ENCODE measurements at places on chromosomes 2 and 18. TPM values are rescaled to one million over a fixed set of nuclear protein-coding genes. Genes with fewer than 3 reads are reported as not detected.

AFF3 gene
- 0.09 TPM for total RNA-seq

KCNJ13 gene
- total RNA-seq, result not detected

GRCh38 chr2:136381722-136382633, 264.0 kb upstream of the CXCR4 start:
- peak overlapping the region; percentile 31 for H3K4me3 ChIP-seq
- peaks cover 1% of the 10 kb centered on the region for H3K36me3 ChIP-seq
- peak; percentile 94 for DNase-seq
- peak overlapping the region; percentile 85 for H3K27ac ChIP-seq

GRCh38 chr2:217756375-217757107, 246.3 kb downstream of the TNS1 start:
- H3K27ac ChIP-seq, result no peak overlapping the region
- no peaks in the 10 kb centered on the region for H3K27me3 ChIP-seq
- DNase-seq, result peak; percentile 72
- peaks cover 22% of the 10 kb centered on the region for H3K4me1 ChIP-seq
- H3K36me3 ChIP-seq, result peaks cover 2% of the 10 kb centered on the region

DNA sequence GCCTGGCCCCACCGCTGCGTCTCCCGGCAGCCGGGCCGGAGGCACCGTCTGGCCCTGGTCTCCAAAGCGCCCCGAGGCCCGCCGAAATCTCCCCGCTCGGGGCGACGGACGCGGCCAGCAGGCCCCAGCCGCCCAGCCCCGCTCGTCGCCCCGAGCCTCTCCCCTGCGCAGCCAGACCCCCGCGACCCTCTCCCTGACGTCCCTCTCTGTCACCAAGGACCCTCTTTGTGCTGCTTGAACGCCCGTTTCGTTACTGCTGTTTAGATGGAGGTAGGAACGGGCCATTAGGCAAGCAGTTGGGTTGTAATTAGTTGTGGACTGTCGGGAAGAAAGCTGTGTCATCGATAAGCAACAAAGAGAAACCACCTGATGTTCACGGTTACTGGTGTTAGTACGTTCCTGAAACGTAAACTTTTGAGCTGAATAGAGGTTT, 686 bp downstream of the UBXN4 start:
- H3K27me3 ChIP-seq, result no peaks in the 10 kb centered on the region
- H3K27ac ChIP-seq, result peak overlapping the region; percentile 99
- H3K36me3 ChIP-seq, result peaks cover 26% of the 10 kb centered on the region
- peak overlapping the region; percentile 89 for H3K4me3 ChIP-seq
- H3K4me1 ChIP-seq, result peaks cover 32% of the 10 kb centered on the region

GRCh38 chr2:7745369-7745768, 828.2 kb downstream of the RNF144A start:
- H3K27me3 ChIP-seq, result no peaks in the 10 kb centered on the region
- peaks cover 79% of the 10 kb centered on the region for H3K36me3 ChIP-seq
- H3K27ac ChIP-seq, result peak overlapping the region; percentile 80

GRCh38 chr2:138742441-138743057, 37.6 kb downstream of the NXPH2 start:
- DNase-seq, result no peak
- no peaks in the 10 kb centered on the region for H3K27me3 ChIP-seq
- no peak overlapping the region for H3K27ac ChIP-seq
- no peak overlapping the region for H3K4me3 ChIP-seq
- H3K4me1 ChIP-seq, result no peaks in the 10 kb centered on the region
- H3K36me3 ChIP-seq, result no peaks in the 10 kb centered on the region

- no peak for DNase-seq
- H3K4me1 ChIP-seq, result peaks cover 34% of the 10 kb centered on the region
- peaks cover 48% of the 10 kb centered on the region for H3K27me3 ChIP-seq
- H3K36me3 ChIP-seq, result peaks cover 4% of the 10 kb centered on the region
These were observed 81.9 kb downstream of the MOGAT1 start for GRCh38 chr2:222753251-222753824.

- peaks cover 5% of the 10 kb centered on the region for H3K27me3 ChIP-seq
- no peak overlapping the region for H3K4me3 ChIP-seq
- DNase-seq, result no peak
- H3K27ac ChIP-seq, result no peak overlapping the region
These were observed 244.7 kb upstream of the HS6ST1 start for GRCh38 chr2:128563348-128563687.

DNA sequence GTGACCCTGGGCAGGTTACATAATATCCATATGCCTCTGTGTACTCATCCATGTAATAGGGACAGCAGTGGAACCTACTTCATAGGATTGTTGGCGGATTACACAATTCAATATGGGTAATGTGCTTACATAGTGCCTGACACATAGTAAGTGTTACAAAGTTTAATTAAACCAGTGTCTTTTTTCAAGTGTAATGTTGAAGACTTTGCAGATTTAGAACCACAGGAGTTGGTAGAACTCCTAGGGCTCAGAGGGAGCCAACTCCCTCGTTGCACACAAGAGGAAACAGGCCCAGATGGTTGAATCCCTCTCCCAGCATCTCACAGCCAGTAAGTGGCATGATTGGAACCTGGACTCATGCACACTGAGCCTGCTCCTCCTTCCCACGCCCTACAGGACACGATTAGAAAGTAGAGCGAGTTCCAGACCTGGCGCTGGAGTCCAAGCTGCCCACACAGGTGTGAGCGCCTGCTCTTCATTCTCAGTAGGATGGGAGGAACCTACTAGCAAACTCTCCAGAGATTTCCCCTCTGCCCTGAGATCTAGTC, 97.8 kb downstream of the VSNL1 start:
- no peak overlapping the region for H3K4me3 ChIP-seq
- no peak overlapping the region for H3K27ac ChIP-seq
- peaks cover 3% of the 10 kb centered on the region for H3K27me3 ChIP-seq
- peaks cover 3% of the 10 kb centered on the region for H3K4me1 ChIP-seq

DNA sequence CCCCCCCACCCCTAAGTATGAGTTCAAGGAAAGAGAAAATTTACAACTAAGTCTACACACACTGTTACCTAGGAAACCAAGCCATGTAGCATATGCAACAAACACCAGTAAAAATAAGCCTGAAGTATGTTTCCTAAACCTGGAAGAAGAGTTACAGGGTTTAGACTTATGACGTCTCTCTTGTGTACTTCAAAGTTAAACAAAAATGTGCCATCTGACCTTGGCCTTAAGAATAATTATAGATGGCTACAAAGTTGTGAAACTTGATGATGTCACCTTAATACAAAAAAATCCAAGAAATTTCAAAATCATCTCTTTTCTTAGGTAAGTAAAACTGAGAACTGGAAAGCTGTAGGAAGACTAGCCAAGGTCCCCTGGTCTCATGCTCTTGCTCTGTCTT, 297.6 kb upstream of the NRXN1 start:
- DNase-seq, result no peak
- no peak overlapping the region for H3K4me3 ChIP-seq
- no peaks in the 10 kb centered on the region for H3K27me3 ChIP-seq
- no peak overlapping the region for H3K27ac ChIP-seq

DNA sequence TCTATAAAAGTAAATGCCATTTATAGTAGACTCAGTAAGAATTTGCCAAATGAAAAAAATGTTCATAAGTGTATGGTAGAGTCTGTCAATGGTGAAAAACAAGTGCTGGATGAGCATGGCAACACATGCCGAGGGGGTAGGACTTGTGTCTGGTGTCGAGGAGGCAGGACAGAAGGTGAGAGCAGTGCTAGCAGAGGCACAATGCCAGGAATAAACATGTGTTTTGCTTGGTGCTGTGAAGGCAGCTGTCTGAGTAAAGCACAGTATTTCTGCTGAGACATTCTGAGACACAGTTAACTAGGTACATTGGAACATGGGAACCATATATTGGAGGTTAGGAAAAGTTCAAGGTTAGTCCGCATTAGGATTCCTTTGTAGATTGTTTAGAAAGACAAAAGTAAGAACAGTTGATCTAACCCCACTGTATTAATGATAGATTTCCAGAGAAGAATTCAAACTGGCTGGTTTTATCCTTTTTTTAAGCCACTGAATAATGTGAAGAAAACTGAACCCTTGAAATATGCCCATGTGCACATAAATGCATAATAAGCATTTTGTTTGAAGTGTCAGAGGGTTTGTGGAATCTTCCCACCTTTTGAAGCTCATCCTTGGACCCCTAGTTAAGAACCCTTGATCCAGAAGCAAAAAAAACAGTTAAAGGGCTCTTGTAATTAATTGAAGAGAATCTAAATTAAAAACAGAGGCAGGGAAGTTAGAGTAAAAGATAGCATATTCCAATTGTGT, 7.1 kb downstream of the RBM45 start:
- no peak for DNase-seq
- peaks cover 23% of the 10 kb centered on the region for H3K36me3 ChIP-seq
- H3K4me3 ChIP-seq, result no peak overlapping the region
- no peaks in the 10 kb centered on the region for H3K27me3 ChIP-seq
- H3K4me1 ChIP-seq, result peaks cover 17% of the 10 kb centered on the region
- H3K27ac ChIP-seq, result no peak overlapping the region

GRCh38 chr2:143473216-143473615, 344.0 kb downstream of the ARHGAP15 start:
- peaks cover 30% of the 10 kb centered on the region for H3K36me3 ChIP-seq
- no peaks in the 10 kb centered on the region for H3K27me3 ChIP-seq
- H3K4me3 ChIP-seq, result no peak overlapping the region
- no peak overlapping the region for H3K27ac ChIP-seq
- H3K4me1 ChIP-seq, result peaks cover 17% of the 10 kb centered on the region
- no peak for DNase-seq

All from activated CD8-positive, alpha-beta memory T cell treated with anti-CD3 and anti-CD28 coated beads, Interleukin-2, amount 10 ng/mL, durations not matched to agents 7 days and 5 days (primary cell).